ENCODE measurements at places on chromosomes 1 and 21.

DNA sequence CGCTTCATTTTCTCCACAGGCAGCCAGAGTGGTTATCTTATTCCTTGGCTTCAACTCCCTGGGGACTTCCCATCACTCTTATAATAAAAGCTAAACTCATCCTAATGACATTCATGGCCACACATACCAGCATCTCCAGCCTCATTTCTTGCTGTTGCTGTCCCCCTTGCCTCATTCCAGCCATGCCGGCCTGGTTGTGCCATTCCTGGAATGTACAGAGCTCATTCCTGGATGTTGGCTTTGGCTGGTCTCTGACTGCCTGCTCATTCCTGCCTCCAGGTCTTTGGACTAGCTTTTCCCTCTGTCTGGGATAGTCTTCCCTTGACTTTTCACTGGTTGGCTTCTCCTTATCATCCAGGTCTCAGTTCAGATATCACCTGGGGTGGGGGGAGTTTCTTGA, 2.4 kb upstream of the PEF1 start:
- DNase-seq, result no peak

DNA sequence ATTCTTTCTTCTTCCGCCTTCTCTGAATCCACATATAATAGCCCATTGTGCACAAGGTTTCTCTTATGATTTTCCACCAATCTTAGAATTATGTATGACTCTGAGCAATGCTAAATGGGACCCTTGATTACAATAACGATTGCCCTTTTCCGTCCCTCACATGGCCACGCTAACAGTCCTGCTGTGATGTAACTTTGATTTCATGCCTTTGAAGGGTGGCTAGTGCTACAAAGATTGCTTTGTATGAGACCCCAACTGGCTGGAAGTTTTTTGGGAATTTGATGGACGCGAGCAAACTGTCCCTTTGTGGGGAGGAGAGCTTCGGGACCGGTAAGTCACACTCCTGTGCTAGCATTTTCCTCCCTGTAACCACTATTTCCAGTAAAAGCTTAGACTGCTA, 45.3 kb downstream of the PGM1 start:
- DNase-seq, result no peak

- no peak for DNase-seq
These were observed 10.1 kb downstream of the DIPK1A start for GRCh38 chr1:92951141-92951582.

DNA sequence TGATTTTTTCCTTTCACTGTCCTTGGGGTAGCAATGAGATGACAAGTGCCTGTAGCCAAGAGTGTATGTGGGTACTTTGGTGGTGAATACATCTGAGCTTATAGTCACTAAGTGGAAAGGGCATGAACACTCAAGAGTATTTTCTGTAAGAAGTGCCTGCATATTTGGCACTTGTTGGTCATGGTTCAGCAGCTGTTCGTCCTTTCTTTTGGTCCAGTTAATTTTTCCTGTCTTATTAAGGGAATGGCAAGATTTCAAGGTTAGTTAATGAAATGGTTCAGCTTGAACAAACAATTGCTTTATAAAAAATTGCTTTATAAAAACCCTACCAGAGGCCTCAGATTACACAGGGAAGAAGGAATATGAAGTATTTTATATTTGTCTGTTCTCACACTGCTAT, 48.6 kb upstream of the GPR52 start:
- DNase-seq, result no peak

DNA sequence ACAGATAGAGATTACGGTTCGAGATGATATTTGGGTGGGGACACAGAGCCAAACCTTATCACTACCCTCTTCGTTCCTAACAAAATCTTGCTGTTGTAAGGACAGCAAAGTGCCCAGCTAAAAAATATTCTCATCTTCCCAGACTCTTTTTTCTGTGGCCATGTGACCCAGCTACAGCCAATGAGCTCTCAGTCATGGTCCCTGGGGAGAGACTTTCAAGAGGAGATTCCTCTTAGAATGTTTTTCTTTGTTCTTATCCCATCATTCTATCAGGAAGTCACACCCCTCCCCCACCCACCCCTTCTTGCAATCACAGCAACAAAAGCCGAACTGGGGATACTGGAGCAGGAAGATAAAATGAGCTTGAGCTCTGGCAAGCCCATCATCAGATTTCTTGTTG, 247.1 kb downstream of the CHRM3 start:
- no peak for DNase-seq

GRCh38 chr1:46596846-46597245, 7.2 kb downstream of the MKNK1 start:
- DNase-seq, result no peak

Data from stomach (tissue), 19 donors.